ENCODE measurements at places on chromosomes 12 and 14.

- no peak for DNase-seq
Observed at GRCh38 chr14:34038358-34039057, 87.6 kb upstream of the EGLN3 start.

GRCh38 chr12:63495974-63496373 is 172.3 kb downstream of the DPY19L2 start:
- no peak for DNase-seq

- no peak for DNase-seq
Observed at GRCh38 chr12:102865821-102866615, 51.0 kb downstream of the PAH start.

- peak; percentile 65 for DNase-seq
Observed at GRCh38 chr12:53220694-53221202, 11.3 kb downstream of the RARG start.

- no peak for DNase-seq
Observed at GRCh38 chr14:73749706-73750530, 35.7 kb upstream of the PNMA1 start.

DNA sequence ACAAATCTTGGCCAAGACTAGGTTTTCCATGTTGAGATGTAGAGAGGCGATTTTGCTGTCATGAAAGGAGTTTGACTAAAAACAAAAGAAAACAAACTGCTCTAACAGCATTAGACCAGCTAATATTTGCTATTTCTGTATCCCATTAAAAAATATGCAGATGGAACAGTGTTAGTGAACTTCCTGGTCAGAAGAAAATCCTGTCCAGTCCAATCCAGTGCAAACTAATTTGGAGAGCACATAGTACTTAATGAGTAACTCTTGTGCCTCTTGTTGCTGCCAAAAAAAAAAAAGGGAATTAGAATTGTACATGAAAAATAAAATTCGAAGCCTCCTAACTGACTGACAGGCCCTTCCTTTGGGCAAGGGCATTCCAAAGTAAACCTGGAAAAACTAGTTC is 298.8 kb downstream of the ETNK1 start:
- DNase-seq: no peak

DNA sequence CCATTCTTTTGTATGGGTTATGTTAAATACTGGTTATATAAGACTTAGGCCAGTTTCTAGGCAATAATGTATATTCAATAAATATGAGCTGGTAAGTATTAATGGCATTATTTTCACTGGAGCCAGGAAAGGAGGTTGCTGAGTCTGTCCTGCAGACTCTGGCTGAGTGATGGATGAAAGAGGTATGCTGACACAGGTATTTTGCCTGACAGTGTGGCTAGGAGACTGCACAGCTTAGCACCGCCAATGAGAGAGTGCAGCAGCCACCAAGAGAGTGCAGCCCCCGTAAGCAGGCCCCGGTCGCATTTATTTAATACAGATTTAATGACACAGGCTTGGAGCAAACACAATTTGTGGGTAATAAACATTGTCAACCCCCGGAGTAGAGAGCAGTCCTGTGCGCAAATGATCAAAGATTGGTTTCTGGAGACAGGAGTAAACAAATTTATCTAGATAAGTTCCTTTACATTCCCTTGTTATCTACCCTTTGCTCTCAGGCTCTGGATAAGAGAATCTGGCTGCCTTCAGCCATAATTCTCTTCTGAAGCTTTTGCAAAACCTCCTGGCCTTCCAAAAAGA is 37.4 kb downstream of the TMTC3 start:
- no peak for DNase-seq

DNA sequence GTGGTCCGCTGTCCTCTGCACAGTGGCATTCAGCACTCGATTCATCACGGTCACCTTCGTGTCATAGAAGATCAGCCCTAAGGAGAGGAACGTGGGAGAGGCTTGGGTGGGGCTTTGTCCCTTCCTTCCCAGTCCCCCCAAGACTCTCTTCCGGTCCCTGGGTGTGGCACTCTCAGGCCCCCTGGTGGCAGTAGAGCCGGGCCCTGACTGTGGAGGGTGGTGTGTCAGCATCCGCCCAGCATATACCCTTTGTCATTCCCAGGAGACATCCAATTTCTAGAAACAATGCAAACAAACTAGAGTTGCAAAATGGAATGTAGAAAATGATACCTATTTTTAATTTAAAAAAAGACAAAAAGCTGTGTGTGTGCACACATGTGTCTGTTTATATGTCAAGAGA is 45.0 kb downstream of the TRAFD1 start:
- DNase-seq: no peak

GRCh38 chr14:101150039-101150610 is 246.6 kb upstream of the RTL1 start:
- DNase-seq: no peak

- DNase-seq: no peak
Observed at GRCh38 chr14:68787092-68787992, 5.5 kb downstream of the ZFP36L1 start.

DNA sequence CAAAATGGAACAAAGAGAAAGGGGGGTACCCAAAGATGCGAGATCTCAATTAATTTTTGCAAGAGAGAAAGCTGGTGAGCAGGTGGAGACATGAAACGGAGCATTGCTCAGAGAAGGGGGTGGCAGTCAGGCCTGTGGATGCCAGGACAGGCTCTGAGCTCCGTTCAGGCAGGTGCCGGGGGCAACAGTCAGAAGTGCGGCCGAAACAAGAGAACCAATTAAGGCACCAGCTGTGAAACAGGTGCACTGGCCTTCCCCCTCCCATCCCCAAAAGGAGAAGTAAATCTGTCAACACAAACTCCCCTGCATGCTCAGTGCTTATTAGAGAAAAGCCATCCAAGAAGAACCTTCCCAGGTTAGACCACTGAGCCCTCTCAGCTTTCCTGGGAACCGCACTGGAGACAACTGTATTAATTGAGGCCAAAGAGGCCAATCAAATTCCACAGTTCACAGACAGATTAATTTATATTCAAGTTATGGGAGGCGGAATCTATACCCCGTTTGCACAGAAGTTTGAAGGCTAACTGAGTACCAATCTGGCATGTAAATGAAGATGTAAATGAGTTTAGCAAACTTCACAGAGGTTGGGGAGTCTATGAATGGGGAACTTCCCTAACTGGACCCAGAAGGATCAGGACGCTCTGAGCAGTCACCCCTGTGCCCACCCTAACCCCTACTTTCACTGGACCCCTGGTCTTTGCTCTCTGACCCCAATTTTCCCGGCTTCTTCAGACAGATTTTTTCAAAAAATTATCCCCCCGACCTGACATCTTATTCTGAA is 20.9 kb downstream of the OAS2 start:
- DNase-seq: no peak

DNA sequence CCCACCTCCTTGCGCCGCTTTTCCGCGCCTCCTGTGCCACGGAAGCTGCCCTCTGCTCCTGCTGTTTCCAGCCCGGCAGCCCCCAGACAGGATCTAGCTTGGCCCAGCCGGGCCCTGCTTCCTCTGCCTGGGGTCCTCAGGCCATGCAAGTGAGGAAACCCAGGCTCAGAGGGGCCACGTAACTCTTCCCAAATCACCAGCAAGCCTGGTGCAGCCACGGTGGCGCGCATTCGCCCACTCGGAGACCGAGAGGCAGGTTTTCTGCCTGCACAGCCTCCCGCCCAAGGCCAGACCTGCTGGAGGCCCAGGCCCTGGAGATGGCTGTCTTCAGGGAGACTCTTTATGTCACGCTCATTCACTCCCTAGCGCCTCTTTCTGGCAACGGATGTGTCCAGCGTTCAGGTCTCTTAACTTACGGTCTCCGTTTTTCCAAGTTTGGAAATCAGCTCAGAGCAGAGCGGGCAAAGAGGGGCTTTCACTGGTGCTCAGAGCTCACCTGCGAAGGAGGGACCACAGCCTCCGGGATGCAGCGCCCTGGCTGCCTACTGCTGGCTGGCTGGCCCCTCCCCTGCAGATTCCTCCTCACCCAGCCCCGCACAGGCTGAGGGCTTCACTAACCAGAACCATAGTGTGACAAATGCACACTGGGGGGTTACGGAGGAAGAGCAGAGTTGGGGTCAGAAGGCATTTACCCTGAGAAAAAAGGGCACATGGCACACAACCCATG is 20.6 kb upstream of the CEP170B start:
- no peak for DNase-seq

GRCh38 chr12:24948420-24948756 is 513 bp downstream of the BCAT1 start:
- DNase-seq: no peak

- no peak for DNase-seq
Observed at GRCh38 chr12:94684416-94685142, 34.2 kb upstream of the TMCC3 start.

DNA sequence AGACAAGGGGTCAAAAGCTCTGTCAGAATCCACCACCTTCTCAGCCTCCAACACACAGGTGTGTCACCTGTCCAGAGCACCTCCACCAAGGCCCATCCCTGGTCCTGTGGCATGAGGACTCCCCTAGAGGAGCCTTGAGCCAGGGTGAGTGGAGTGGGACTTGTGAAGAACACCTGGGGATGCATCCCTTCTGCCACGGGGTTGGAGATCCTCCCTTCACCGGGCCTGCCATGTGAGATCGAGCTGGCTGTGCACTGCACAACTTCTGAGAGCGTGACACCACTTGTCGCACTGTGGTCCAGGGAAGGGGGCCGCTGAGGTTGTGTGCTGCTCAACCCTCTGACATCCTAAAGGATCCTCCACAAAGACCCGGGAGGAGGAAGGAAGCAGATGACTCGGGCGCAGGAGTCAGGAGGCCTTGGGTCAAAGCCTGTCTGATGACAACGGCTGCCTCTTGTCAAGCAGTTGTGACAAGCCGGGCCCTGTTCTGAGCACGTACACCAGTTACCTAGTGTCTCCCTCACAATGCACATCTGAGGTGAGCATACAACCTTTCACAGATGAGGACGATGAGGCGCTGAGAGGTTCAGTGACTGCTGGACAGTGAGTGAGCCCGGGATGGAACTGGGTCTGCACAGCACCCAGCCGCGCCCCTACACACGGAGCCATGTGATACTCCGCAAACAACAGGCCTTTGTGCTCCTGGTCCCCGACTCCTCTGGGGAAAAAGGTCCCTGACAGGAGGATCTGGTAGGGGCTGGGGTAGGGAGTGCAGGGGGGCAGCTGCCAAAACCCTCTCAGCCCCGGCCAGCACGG is 35.6 kb downstream of the CHGA start:
- DNase-seq: no peak

DNA sequence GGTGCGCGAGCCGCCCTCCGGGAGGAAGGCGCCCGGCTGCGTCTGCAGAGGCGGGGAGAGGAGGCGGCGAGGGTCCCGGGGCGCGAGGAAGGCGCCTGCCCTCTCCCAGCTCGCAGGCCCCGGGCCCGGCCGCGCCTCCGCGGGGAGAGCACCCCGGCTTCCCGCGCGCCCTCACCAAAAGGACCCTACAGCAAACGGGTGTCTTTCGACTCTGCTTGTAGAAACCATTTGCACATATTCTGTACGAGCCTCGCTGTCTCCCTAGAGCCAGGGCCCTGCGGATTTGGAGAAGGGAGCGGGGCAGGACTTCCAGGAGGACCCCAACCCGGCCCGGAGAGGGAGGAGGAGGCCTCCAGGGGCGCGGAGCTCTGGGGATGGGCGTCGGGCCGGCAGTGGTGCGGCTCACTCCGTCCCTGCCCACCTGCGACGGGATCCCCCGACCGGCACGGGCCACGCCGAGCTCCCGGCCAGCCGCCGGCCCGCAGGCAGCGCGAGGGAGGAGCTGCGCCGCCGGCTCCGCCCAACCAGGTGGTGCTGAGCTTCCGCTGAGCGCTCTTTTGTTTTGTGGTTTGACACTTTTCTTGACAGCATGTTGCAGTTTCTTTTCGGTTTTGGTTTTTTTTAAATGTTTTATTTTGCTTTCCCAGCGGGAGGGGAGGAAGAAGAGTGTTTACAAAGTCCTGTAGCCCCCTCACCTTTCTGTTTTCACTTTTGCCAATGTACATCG is 103.3 kb upstream of the FKBP4 start:
- no peak for DNase-seq

- DNase-seq: no peak
Observed at GRCh38 chr12:132014092-132014914, 64.6 kb downstream of the EP400 start.

GRCh38 chr12:46659032-46659650 is 166.7 kb downstream of the SLC38A4 start:
- no peak for DNase-seq

DNA sequence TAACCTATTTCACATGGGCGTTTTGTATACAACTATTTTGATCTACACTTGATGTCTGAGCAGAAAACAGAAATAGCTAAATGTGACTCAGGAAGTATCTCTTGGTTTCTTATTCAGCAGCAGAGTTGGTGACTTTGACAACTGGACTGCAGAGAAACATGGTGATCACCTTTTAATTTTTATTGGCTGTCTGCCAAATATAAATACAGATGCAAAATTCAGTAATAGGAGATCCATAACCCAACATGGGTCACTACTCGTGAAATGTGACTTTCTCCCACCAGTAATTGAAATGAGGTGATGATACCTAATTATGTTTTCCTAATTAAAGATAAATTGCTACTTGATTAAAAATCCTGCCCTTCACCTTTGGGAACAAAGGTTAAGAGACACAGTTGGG is 487.1 kb downstream of the NELL2 start:
- no peak for DNase-seq

- no peak for DNase-seq
Observed at GRCh38 chr14:76101391-76102379, 50.0 kb upstream of the GPATCH2L start.

GRCh38 chr12:128825835-128826234 is 2.1 kb upstream of the SLC15A4 start:
- DNase-seq: no peak

- DNase-seq: no peak
Observed at GRCh38 chr12:61546296-61546695, 713.9 kb upstream of the USP15 start.

- DNase-seq: no peak
Observed at GRCh38 chr14:36493761-36494160, 26.3 kb downstream of the NKX2-1 start.

GRCh38 chr12:102169922-102170621 is 27.6 kb downstream of the PMCH start:
- no peak for DNase-seq

GRCh38 chr12:47111392-47111778 is 31.6 kb upstream of the AMIGO2 start:
- no peak for DNase-seq

Data from GOT3 (cell line).